Right hindlimb (tissue), 1 donor: ENCODE measurements at places on chromosomes 6 and 20.

DNA sequence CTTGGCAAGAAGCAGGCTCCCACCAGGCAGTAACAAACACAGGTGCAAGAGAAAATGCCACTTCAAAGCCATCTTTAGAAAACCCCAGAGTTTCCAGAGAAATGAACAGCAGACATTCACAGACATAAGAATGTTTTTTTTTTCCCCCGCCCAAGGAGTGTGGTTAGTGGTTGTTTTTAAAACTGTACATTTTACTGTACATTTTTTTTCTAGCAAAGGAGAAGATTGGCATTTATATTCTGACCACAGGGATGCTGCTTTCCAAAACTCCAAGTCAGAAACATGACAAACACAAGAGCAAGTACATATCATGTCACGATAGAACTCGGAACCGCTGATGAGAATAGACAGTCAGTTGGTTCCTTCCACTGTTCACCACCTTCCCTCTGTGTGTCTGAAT is 197.9 kb downstream of the LRFN2 start:
- no peak for DNase-seq

- DNase-seq = no peak
These were observed 100.1 kb downstream of the FARS2 start for GRCh38 chr6:5361396-5361795.

- no peak for DNase-seq
These were observed 525 bp upstream of the MAK start for GRCh38 chr6:10838794-10839333.

DNA sequence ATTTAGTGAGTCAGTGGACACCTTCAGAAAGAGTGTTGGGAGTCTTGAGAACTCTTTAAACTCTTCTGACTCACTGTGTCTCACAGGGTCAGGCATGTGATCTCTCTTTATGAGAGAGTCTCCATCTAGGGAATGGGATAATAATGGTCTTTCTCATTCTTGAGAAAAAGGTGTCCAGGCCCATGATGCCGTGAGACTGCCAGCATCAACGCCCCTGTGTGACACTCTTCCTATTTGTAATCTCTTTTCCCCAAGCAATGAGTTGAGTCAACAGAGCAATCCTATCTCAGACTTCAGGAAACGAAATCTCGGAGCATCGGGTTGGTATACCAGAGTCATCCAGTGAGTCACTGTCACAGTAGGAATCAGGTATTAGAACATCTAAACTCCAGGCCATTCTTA is 82.3 kb upstream of the BMP2 start:
- no peak for DNase-seq

GRCh38 chr6:29917857-29918256 is 24.5 kb upstream of the HLA-A start:
- no peak for DNase-seq

DNA sequence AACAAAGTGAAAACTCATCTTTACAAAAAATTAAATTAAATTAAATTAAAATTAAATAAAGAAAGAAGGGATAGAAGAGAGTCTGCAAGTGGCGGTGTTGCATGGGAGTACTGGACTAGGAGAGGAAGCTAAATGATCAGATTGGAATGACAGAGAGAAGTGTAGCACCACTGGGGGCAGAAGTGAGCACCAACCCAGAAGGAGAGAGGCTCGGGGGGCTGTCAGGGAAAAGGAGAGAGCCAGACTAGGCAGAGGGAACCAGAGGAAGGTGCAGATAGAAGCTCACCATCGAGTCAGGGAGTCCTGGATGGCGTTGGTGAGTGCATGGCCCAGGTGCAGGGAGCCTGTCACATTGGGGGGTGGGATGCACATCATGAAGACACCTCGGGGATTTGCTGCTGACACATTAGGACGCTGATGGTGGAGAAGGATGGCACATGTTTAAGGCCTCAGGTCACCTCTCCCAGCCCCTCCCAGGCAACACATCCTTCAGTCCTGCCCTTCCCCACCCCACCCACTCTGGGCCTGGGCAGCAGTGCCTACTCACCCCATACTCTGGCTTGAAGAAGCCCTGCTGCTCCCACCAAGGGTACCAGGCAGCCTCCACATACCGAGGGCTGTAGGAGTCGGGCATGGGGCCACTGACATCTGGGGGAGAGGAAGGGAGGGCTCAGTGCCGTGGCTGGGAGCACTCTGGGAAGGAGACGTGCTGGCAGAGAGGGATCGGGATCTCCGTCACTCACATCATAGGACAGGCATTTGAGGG is 4.0 kb downstream of the VARS1 start:
- DNase-seq = peak; percentile 74

DNA sequence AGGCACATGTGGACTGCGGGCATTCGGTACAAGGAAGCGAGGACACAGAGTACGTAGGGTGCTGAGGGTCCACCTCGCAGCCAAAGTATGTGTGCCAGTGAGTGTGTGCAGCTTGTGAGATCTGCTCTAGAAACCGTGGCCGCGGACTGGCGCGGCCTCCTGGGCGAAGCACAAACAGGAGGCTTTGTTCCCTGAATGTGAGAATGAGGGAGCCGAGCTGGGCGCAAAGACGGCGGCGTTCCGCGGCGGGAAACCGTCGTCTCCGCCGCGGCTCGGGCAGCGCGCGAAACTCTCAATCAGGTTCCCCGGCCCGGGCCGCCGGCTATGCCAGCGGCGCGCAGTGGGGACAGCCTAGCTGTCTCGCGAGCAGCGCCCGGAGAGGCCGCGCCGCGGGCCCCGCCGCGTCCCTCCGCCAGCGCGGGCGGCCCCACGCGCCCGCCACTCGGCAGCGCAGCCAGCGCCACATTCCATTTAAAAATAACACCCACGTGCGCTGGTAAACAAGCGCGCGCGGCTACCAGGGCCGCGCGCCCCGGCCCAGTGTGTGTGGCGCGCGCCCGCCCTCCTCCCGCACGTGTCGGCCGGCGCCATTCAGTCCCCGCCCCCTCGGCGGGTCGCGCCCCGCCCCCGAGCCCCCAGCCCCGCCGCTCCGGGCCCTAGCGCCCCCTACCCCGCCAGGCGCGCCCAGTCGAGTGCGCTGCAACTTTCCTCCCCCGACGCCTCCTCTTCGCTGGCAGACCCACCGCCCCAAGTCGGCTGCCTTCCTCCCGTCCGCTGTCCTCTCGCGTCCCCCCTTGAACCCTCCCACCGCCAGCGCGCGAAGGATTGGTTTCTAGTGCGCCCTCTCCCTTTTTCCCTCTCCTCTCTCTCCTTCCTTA is 3.0 kb upstream of the FOXO3 start:
- peak; percentile 61 for DNase-seq

GRCh38 chr6:129583866-129584265 is 126.1 kb downstream of the ARHGAP18 start:
- no peak for DNase-seq

DNA sequence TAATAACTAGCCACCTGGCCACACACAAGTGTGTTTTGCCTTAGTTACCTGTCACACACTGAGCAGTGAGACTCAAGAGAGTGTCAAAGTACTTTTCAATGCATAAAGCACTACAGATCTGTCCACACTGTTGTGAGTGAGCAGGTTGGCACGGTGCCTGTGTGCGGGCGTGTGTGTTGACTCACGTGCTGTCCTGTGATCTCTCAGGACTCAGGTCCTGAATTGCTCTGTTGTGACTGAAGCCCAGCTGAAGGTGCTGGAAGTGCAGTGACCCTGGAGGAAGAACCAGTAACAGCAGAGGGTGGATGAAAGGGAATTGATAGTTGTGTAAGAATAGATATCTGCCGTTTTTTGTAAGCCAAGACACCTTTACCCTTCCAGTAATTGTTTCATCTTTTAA is 18.3 kb downstream of the SLC16A10 start:
- no peak for DNase-seq

- no peak for DNase-seq
These were observed 145.7 kb downstream of the WDR27 start for GRCh38 chr6:169555971-169556617.

GRCh38 chr6:7684843-7685242 is 41.1 kb upstream of the BMP6 start:
- no peak for DNase-seq

GRCh38 chr6:57220083-57220703 is 1.9 kb downstream of the RAB23 start:
- DNase-seq = no peak

- no peak for DNase-seq
These were observed 81.1 kb downstream of the CD40 start for GRCh38 chr20:46199198-46199597.

DNA sequence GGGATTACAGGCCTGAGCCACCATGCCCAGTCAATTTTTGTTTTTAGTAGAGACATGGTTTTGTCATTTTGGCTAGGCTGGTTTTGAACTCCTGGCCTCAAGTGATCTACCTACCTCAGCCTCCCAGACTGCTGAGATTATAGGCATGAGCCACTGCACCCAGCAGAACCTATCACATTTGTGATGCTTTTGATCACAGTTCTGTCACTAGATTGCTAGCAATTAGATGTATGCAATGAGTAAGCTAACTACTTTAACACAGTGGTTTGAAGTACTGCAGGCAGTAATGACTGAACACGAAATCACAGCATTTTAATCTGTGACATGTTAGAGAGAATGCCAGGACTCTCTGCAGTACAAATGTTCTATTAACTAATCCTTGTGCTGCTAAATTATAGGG is 19.6 kb upstream of the SAMHD1 start:
- no peak for DNase-seq

GRCh38 chr20:64050261-64051032 is 1.0 kb upstream of the SOX18 start:
- DNase-seq = no peak

DNA sequence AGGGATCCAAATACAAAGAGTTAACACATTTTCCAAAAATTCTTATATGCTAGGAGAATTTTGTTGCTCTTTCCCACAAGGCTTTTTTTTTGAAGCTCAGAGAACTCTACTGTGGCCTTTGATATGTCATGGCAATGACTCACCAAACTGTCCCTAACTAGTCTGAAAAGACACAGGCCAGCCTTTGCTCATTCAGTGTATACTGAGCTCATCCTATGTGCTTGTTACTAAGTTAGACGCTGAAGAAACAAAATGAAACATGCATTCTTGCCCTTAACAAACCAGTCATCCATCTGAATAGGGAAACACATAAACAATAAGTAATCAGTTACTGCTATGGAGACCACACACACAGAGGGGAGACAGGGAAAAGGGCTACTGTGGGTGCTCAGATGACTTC is 291.8 kb downstream of the FOXC1 start:
- DNase-seq = no peak

DNA sequence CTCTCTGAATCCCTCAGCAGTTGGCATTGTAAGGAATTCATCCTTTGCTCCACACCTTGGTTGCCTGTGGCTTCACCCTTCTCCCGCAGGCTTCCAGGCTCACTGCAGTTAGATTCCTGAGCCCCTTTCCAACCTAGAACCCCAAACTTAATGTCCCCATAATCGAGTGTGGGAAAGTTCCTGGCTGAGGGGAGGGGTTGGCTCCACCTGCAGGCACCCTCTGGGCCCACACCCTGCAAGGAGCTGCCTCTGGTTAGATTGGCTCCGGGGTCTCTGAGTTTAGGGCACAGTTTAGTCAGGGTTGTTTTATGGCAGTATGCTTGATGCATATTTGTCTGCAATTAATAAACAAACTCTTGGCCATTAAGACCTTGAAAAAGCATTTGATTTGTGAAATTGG is 63.4 kb downstream of the MTHFD1L start:
- no peak for DNase-seq

DNA sequence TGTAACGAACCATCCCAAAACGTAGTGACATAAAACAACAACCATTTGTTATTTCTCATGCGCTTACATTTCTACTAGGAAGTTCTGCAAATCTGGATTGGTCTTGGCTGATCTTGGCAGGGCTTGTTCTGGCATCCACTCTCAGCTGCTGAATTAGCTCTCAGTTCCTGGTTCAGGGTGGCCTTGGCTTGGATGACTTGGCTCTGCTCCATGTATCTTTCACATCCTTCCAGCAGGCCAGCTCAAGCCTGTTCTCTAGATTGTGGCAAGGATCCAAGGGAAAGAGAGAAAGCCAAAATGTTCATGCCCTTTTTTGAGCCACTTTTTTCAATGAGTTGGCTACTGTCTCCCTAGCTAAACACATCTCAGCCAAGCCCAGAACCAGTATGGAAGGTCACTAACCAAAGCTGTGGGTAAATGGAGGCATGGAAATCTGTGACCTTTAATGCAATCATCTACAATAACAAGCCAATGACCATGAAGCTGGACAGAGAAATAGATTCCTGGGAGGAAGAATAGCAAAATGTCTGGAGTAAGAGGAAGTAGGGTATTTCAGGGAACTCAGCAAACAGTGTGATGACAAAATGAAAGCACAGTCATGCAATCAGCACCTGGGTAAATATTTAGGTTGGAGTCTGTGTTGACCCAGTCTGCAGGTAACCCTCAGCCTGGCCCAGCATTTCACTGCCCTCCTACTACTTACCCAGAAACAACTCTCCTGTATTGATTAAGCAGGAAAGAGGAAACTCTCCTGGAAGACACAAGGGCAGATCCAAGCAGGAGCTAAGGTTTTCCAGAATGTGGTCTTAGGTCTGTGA is 32.7 kb upstream of the SNAP25 start:
- DNase-seq = no peak

DNA sequence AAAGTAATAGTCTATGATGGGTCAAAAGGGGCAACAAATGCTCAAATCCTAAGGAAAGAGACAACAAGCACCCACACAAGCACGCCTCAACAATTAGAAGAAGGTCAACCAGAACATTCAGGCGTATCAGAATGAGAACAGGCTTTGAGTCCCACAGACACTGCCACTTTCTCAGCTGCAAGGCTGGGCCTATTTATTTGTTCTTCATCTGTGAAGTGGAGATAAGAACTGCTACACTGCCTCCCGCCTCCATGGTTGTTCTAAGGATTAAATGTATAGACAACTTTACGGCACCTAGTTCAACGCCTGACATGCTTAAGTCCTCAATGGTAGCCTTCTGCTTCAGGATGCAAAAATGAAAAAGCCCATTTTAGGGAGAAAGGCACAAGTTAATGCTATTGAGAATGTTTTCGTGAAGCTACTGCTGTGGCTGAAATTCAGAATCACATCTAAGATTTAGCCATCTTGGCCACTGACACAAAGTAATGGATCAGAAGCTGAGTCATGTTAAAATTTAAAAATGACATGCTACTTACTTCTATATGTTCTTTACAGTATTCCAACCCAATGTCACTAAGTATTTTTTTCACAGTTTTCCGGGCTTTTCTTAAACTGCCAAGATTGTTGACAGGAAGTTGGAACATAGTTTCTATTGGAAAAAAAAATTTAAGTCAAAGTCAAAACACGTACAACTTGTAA is 27.7 kb downstream of the ADNP start:
- no peak for DNase-seq

DNA sequence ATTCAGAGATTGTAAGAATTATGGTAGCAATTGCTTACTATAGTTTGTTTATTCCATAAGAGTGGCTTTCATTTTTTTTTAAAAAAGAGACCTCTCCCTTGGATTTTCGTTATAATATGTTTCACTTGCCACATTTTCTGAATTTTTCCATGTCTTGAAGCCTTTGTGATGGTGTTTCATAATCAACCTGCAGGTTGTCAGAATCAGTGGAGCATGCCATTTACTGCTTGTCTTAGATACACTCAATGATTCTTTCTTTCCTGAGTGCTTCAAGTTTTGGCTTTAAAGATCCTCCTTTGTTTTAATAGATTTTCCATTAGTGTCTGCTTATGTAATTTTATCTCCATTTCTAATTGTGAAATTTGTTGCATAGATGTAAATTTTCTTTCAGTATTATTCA is 31.2 kb downstream of the KCNQ5 start:
- no peak for DNase-seq

GRCh38 chr6:166439366-166440091 is 56.8 kb upstream of the MPC1 start:
- no peak for DNase-seq

- no peak for DNase-seq
These were observed 125.0 kb downstream of the FYN start for GRCh38 chr6:111748231-111748647.
